Upper lobe of right lung (tissue), 1 donor: ENCODE measurements at places on chromosomes 7 and 10. TPM values are rescaled to one million over a fixed set of nuclear protein-coding genes. Genes with fewer than 3 reads are reported as not detected.

DNA sequence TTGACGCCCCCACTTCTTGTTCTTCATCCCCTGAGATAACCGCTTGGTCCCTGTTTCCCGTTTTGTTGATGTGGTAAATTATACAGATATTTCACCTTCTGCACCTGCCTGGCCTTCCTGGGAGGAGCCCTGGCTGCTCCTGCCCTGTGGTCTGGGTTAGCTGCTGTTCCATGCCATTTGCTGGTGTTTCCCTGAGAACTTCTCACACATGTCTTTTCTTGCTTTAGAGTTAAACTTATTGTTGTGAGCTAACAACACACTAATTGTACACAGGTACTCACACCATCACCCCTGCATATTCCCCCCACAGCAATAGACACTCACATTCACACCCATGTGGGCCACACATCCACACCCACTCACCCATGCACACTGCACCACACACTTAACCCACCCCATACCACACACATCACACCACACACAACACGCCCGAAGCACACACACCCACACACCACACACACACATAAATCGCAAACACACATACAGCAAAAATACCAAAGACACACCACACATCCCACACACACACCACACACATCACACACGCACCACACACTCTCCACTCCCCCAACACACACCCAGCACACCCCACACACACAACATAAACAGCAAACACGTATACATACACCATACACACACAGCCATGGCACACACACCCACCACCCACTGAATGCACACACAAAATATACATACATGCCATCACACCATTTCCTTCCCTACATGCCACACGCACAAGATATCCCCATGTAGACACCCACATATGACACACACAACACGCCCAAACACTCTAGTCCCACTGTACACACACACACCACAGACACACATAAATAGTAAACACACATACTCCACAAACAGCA, 19.4 kb upstream of the ANTXRL start:
- DNase-seq, result no peak

GRCh38 chr10:13705526-13706174, 118.9 kb downstream of the PRPF18 start:
- no peak for DNase-seq

DNA sequence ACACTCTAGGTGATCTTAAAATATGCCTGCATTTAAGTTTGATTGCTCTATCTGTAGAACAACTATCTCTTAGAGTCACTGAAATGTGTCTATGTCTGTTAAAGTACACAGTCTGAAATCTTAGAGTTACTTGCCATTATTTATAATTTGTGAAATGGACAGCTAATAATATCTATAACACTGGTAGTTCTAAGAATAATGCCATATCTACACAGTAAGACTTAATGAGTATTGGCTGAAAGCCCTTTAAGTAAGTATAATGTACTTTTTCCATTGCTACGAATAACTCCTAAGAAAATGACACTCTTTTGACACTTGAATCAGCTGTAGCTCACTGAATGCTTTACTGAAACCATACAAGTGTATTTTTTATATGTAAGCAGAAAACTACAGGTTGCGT, 567.4 kb upstream of the PCDH15 start:
- DNase-seq, result no peak

- DNase-seq, result no peak
Observed at GRCh38 chr10:62306663-62307062, 38.0 kb upstream of the RTKN2 start.

GRCh38 chr10:121732656-121733445, 134.6 kb upstream of the FGFR2 start:
- no peak for DNase-seq

GRCh38 chr7:148232784-148233183, 357.8 kb upstream of the C7orf33 start:
- no peak for DNase-seq

- DNase-seq, result no peak
Observed at GRCh38 chr10:6274040-6274439, 71.3 kb downstream of the PFKFB3 start.

GRCh38 chr10:60406182-60406581, 16.5 kb upstream of the ANK3 start:
- DNase-seq, result no peak

GRCh38 chr7:130154501-130155317, 50.5 kb downstream of the TMEM209 start:
- no peak for DNase-seq

- DNase-seq, result no peak
Observed at GRCh38 chr10:125226823-125227222, 66.5 kb upstream of the CTBP2 start.

GRCh38 chr7:87570178-87570577, 30.5 kb downstream of the ABCB1 start:
- DNase-seq, result no peak

DNA sequence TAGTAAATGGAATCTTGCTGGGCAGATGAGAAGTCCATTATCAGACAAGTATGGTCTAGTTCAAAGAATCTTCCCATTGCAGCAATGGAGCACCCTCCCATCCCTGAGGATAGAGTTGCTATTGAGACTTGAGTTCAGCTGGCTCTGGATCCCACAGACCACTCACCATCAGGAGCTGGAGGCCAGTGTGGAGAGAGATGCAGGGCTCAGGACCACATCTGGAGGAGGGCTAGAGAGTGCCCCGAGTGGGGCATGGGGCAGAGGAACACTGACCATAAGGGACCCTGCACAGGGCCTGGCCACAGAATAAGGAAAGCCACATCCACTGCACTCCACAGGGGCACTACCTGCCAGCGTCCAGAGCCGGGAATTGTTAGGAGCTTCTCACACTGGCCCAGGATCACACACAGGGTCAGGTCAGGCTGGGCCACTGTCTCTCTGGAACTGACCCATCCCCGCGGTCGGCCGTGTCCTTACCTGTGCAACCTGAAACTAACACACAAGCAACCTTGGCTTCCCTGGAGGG, 41.3 kb upstream of the TCERG1L start:
- no peak for DNase-seq

DNA sequence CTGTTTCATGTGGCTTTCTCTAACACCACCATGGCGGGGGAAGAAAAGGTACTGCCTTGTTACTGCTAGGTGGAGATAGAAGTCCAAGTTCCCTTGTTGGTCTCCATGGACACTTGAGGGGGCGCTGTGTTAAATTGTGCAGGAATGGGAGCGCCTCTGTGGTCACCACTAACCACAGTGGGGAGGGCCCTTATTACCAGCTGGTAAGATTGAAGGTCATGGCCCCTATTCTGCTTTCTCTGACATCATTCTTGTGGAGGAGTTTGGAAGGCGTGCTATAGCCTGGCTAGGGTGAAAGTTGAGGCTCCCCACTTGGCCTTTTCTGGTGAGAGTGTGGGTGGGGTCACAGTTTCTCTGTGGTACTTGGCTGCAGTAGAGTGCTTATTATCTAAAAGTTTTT, 14.9 kb upstream of the MXI1 start:
- DNase-seq, result no peak

- no peak for DNase-seq
Observed at GRCh38 chr7:99624484-99624883, 7.7 kb downstream of the ZSCAN25 start.

GRCh38 chr7:137829337-137829992, 17.3 kb downstream of the DGKI start:
- no peak for DNase-seq

DNA sequence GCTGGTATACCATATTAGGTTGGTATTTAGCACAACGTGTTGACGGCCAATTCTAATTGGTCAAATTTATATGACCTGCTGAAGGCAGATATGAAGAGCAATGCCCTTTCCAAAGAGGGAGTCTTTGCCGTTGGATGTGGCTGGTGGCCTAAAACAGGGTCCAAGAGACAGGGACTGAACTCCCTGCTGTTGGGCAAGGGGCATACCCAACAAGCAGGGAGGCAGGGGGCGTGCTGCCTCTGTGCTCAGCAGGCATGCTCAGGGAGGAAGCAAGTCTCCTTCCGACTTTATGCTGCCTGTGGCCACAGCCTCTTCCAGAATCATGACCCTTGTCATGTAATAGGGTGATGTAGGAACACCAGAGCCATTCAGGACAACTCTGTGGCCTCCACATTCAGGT, 167.7 kb upstream of the NPVF start:
- DNase-seq, result no peak

DNA sequence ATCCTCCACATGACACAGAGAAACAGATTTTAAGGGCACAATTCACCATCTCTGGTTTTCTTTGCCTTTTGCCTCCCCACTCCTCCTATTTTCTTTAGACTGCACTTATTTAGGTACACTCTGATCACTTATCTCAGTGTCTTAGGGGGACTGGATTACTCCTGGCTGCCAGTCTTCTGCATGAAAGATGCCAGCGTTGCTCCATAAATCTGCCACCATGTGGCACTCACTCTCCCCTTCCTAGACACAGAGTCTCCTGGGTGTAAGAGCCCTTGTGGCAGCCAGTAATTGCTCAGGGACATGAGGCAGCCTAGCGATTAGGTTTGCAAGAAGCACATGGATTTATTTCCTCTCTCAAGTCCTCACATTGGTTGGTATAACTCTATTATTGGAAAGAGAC, 34.5 kb upstream of the RBM20 start:
- no peak for DNase-seq

DNA sequence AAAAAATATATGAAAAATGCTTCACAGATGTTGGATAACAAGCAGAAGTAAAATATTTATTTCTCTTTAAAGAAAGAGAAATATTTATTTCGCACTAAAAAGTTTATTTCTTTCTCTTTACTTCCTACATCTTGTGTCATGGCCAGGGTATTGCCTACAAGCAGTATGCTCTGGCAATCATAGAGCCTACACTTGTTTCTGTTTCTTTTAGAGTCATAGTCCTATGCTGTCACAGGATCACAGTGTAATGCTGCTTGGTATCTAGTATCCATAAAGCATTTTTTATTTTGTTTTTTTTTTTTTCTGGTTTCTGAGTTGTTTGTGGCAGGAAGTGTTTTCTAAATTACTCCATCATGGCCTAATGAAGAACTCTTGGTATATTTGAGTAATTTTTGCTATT, 116.0 kb downstream of the ATRNL1 start:
- DNase-seq, result no peak

- DNase-seq, result no peak
Observed at GRCh38 chr7:90654718-90655427, 58.8 kb downstream of the CDK14 start.

DNA sequence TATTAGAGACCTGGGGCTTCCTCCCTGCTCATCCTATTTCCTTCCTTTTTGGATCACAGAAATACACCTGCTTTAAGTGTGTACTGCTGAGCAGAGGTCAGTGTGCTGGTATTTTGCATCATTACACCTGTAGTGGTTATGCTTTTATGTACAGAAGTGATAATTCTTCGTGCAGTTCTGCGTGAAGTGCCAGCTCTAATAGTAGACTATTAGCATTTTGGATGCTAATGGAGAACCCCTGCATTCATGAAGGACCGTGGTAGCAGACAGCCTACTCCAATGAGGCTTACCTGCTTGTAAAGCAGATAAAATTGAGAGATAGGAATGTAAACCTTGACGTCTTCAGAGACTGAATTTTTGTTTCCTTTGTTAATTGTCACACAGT, 114.3 kb downstream of the CDK14 start:
- no peak for DNase-seq

GRCh38 chr10:118543714-118544400, 51.6 kb downstream of the PRLHR start:
- DNase-seq, result peak; percentile 69

DNA sequence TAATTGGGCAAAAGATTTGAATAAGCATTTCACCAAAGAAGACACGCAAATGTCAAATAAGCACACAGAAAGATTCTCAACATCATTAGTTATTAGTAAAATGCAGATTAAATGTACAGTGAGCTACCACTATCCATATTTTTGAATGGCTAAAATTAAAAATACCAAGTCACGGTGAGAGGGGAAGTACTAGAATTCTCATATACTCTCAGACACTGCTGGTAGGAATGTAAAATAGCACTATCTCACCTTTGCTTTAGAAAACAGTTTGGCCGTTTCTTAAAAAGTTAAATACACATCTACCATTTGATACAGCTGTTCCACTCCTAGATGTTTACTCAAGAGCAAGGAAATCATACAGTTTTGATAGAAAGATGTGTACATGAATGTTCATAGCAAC, 115.8 kb upstream of the CELF2 start:
- DNase-seq, result no peak

DNA sequence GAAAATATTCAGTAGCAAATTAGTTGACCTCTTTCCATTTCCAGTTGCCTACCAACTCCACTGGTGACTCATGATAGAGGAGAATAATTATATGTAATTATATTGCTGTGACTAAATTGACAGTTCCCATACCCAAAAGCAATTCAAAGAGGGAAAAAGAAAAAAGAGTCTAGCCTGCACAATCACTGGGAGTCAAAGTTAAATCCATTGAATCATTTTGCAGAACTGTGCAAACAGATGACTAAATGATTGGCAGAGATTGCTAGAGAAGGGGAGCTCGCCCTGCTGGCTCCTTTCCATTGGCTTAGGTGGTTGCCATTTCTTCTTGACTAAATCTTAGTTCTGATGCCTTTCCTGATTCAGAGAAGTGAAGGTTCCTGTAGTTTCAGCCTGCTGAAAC, 1228.6 kb upstream of the SORCS1 start:
- DNase-seq, result no peak

GRCh38 chr10:122349758-122350369, 24.6 kb upstream of the PLEKHA1 start:
- DNase-seq, result no peak

GRCh38 chr10:55822096-55822495, 539.0 kb downstream of the ZWINT start:
- DNase-seq, result no peak

DNA sequence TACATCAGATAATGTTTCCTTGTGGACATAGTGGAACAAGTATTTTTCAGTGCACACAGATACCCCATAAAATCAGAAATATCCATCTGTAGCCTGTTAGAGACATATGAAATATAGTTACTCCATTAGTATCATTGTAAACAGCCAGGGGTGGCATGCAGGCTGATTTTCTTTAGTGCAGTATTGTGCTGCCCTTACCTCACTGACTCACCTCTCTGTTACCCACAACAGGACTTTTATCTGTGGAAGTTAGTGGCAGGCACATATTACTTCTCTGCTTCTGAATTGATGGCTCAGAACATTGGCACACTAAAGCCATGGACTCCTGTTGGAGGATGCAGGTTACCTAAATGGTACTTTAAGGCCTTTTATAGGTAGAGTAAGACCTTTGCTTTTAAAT, 70.0 kb downstream of the SLC25A40 start:
- DNase-seq, result no peak

RNF148 gene
- total RNA-seq, result 1.9 TPM

CRPPA gene
- total RNA-seq, result 2.9 TPM

ANKRD22 gene
- total RNA-seq, result 2.3 TPM

UBN2 gene
- total RNA-seq, result 23.5 TPM

TMEM236 gene
- total RNA-seq, result 5.0 TPM

RBM20 gene
- total RNA-seq, result 0.41 TPM

AKR1C4 gene
- total RNA-seq, result not detected

EN2 gene
- not detected for total RNA-seq

DIP2C gene
- total RNA-seq, result 17.3 TPM

TBXAS1 gene
- 65.4 TPM for total RNA-seq

IGF2BP3 gene
- total RNA-seq, result 3.3 TPM
